CD4-positive, alpha-beta T cell treated with Interleukin-15 for 4 hours (primary cell): ENCODE measurements at places on chromosomes 16 and 17.
A peak's percentile ranks its signal among the peaks of the same experiment; 100 is the strongest.

DNA sequence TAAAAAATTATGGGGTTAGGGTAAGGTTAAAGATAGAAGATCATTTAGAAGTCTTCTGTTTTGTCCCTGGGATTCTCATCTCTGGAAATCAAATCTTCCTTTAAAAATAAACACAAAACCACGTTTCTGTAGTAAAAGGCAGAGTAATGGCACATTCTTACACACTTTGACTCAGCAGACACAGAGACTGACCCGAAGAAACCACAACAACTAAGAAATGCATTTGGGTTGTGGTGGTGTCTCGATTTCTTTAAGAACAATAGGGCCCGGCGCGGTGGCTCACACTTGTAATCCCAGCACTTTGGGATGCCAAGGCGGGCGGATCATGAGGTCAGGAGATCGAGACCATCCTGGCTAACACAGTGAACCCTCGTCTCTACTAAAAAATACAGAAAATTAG is 54.9 kb upstream of the MYH10 start:
- DNase-seq: no peak

DNA sequence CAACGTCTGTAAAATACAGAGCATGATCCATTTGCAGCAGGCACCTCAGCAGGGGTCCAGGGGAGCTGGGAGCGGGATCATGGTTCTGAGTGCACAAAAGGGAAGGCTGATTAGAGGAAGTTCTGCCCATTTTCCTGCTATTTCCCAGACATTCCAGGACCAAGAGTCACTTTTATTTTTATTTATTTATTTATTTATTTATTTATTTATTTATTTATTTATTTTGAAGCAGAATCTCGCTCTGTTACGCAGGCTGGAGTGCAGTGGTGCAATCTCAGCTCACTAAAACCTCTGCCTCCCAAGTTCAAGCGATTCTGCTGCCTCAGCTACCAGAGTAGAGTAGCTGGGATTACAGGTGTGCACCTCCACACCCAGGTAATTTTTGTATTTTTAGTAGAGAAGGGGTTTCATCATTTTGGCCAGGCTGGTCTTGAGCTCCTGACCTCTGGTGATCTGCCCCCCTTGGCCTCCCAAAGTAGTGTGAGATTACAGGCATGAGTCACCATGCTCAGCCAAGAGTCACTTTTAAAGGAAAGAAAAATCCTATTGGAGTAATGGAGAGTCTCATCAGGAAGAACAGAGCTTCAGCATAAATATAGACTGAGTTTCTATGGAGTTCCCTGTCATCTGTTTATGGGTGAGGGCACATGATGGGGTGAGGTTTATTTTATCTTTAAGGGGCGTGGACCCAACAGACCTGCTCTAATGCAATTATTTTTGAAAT is 355.2 kb downstream of the HAPSTR1 start:
- DNase-seq: no peak

GRCh38 chr17:36136036-36136435 is 32.4 kb downstream of the CCL4 start:
- no peak for DNase-seq

- peak; percentile 47 for DNase-seq
Measured at GRCh38 chr17:55348749-55349354, 72.8 kb downstream of the MMD start.

GRCh38 chr16:6967796-6968320 is 364.8 kb upstream of the RBFOX1 start:
- no peak for DNase-seq

DNA sequence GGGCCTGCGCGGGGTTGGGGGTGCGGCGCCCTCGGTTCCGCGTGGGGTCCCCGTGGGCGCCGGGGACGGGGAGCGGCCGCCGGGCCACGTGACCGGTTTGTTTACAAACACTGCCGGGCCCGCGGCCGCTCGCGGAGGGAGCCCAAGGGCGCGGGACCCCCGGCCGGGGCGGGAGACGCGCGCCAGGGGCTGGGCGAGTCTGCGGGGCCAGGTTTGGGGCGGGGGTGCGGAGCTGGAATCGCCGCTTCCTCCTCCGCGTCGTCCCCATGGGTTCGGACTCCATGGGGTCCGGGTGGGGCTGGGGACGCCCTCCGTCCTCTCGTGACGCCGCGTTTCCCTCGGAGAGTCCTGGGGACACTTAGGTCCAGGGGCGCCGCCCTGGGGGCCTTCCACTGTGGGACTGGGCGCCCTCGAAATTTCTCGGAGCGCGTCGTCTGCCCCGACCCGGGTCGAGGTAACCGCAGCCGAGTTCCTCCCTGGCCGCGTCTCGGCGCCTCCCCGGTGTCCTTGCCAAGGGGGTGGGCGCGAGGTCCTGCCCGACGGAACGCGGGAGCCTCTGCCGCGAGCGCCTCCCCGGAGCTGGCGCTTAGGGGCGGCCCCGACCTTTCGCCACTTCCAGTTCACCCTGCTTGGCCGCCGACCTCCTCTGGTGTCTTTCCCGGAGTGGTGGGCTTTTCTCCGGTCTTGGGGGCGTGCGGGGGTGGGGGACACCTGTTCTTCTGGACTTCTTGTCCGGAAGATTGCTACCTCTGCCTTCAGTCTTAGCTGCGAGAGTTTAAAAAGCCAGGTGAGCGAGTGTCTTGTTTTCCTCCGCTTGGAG is 684 bp downstream of the YPEL2 start:
- DNase-seq: no peak

- DNase-seq: no peak
Measured at GRCh38 chr16:79013930-79014660, 586.4 kb downstream of the MAF start.

DNA sequence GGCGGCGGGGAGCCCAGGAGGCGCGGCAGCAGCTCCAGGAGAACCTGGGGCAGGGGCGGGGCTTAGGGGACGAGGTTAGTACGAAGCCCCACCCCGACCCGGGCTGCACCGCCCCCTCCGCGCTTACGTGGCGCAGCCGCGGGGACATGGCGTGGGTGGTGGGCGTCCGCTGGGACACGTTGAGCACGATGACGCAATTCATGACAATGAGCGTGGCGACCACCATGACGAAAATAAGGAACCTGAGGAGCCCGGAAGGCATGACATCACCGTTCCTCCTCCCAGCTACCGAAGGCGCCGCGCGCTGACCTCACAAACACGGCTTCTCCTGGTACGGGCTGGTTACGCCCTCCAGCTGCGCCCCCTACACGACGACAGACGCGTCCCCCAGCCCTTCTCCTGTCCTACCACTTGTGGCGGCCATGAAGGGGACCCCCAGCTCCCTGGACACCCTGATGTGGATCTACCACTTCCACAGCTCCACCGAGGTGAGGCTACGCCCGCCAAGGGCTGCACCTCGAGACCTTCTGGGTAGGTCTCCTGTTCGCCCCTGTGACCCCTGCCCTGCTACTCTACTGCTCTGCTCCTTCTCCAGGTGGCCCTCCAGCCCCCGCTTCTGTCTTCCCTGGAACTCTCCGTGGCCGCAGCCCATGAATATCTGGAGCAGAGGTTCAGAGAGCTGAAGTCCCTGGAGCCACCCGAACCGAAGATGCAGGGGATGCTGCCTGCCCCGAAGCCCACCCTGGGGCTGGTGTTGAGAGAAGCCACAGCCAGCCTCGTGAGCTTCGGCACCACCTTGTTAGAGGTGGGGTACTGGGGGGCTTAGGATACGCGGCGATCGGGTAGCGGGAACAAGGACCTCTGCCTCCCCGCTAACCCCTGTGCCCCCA is at the start of gene C17orf107:
C17orf107 (plus strand) TSS at position 196 of the 890 bp plus-strand sequence; CDS start at position 423, 227 bp downstream.
- DNase-seq: peak; percentile 84

DNA sequence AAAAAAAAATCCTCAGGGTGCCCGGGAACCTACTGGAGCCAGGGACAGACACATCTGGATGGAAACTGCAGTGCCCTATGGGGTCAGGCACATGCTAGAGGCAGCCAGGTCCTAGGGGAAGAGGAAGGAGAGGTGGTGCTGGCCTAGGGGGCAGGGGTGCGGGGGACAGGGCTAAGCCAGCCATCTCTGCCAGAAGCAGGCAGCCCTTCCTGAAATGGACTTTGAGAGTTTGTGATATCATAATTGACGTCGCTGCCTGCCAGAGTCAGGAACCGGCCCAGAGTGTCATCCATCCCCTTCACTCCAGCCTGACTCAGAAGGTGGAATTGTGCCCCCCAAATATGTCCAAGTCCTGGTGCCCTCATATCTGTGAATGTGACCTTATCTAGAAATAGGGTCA is 25.0 kb upstream of the BAHCC1 start:
- no peak for DNase-seq

DNA sequence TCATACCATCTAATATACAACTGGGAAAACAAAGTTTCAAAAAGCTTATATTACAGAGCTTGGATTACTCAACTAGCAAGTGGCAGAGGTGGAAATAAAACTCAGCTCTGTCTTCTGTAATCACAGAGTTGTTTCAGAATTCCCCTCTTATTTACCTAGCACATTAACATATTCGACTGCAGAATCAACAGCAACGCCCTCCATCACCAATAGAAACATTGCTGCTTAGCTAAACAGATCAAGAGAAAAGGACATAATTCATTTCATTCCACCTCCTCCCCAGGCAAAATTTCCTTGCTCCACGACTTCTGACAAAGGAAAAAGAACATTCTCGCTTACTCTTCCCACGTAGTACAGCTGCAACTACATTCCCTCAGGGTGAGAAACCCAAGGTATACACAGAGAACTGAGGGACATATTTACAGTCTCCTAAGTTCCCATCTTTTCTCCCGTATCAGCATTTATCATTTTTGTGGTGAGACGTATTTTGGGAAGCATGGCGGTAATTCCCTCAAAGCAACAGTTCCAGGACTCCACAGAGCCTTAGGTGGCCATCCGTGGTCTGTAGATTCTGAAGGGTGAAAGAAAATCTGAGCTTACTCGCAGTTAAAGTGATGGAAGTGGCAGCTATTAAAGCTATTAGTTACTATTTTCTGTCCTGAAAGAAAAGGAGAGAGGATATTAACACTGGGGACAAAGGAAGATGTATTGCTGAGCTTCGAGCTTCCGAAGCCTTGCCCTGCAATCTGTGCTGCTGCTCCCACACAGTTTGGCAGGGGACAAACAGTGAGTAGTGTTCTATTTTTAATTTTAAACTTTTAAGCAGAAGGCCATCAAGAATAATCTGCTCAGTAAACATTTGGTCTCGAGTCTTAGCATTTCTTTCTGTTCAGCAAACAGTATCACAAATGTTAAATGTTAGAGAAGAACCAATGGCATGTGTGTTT is 1296.2 kb downstream of the CDH8 start:
- no peak for DNase-seq

DNA sequence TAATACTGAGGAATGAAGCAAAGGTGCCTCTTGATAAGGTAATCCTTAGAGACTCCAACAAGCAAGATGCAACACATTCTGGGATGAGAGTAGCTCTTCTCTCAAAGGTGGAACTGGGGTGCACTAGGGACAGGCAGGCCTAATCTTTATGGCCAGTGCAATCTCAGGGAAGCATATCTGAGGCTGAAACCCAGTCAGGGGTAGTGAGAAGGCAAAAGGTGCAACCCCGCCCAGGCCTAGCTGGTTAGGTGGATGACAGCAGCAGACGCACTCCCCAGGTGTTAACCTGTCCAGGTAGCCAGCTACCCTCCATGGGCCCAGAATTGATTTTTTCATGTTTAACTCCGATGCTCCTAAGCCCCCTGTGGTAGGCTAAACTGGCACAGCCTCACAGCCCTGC is 9.9 kb upstream of the SLC46A1 start:
- DNase-seq: no peak

- no peak for DNase-seq
Measured at GRCh38 chr17:20071824-20072691, 62.9 kb downstream of the SPECC1 start.

DNA sequence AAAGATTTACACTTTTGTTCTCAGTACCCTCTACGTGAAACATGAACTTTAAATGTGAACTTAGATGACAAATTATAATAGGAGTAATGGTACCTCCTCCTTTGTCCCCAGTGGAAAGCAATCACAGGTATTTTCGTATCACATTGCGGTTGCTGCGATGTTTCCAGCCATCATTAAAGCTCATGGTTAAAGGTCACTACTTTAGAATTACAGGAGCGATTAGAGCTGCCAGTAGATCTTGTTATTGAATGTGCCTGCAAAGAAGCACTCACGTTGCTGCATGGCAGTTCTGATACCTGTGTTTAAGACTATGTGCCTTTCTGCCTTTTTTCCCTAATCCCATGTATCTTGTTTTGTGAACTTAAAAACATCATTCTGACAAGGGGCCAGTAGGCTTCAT is 301.0 kb downstream of the CPPED1 start:
- no peak for DNase-seq

GRCh38 chr17:56030009-56030624 is 123.2 kb upstream of the ANKFN1 start:
- DNase-seq: no peak

DNA sequence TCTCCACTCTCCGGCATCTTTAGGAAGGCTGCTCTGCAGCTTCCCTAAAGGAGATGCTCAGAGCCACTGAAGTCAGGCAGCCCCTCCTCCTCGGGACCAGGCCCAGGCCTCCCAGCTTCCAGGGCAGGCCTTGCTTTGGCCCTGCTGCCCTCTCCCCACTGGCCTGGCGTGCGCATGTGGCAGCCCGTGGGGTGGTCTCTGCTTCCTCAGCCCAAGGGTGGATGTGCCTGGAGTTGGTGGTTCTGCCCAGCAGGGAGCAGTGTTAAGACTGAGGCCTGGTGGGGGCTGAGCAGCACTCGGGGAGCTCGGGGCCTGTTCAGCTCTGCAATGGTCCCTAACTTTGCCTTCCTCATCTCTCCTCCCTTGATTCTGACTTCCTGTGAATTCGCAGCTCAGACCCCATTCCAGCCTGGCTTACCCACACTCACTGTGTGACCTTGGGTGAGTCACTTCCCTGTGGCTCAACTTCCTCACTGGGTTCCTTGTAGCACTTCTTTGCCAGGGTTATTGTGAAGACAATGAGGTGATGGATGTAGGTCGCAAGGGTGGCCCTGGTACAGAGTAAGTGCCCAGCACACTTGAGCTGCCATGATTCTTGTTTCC is 63.2 kb downstream of the NKD1 start:
- DNase-seq: no peak

DNA sequence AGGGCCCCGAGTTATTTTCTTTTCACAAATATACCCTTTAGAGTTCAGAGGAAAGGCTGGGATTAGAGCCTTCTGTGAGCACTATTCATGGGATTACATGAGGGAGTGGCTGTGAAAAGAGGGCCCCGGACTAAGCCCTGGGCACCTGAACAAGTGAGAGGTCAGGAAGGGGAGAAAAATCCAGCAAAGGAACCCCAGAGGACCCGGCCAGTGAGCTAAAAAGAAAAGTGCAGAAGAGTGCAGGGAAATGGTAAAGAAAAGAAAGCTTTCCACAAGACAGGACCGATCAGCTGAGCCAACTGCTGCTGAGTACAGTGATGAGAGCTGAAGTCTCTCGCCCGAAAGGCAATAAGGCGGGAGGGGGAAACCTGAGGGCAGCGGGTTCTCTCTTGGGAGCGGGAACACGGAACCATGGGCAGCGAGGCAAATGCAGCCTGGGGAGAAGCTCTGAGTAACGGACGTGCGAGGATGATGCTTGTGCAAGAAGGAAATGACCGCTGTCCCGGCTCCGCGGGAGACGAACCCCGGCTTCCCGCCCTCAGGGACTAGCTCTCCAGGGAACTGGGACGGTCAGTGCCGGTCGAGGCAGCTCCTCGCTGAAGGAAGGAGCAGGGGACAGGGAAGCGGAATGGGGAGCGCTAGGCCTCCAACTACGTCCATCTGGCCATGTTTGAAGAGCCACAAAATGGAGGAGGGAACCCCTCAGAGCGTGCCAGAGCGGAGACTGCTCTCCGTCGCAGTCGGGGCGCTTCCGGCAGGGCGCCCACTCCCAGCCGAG is 665 bp upstream of the ALDH3A2 start:
- DNase-seq: peak; percentile 28

GRCh38 chr17:17856386-17856785 is 19.6 kb upstream of the SREBF1 start:
- DNase-seq: no peak
